ENCODE measurements at places on chromosomes 4 and X. TPM values are rescaled to one million over a fixed set of nuclear protein-coding genes. Genes with fewer than 3 reads are reported as not detected.

Gene PASD1
- polyA plus RNA-seq = not detected

Gene MAGEA2B
- polyA plus RNA-seq = not detected

Gene TRPC3
- polyA plus RNA-seq = 0.08 TPM

Gene TASL
- polyA plus RNA-seq = 2.1 TPM

Gene CFAP47
- polyA plus RNA-seq = not detected

Gene WAS
- polyA plus RNA-seq = 9.6 TPM

Gene TBX22
- polyA plus RNA-seq = not detected

Gene IRS4
- not detected for polyA plus RNA-seq

Gene MAGEA1
- polyA plus RNA-seq = not detected

Gene MFSD8
- polyA plus RNA-seq = 7.8 TPM

Gene CCNB3
- 0.41 TPM for polyA plus RNA-seq

Gene KCND1
- polyA plus RNA-seq = 4.7 TPM

Gene PNCK
- 1.5 TPM for polyA plus RNA-seq

Gene IL15
- 4.3 TPM for polyA plus RNA-seq

Gene NUP62CL
- 4.0 TPM for polyA plus RNA-seq

Gene ANAPC4
- polyA plus RNA-seq = 11.4 TPM

Gene MAGEA6
- polyA plus RNA-seq = not detected

Gene NAA11
- not detected for polyA plus RNA-seq

Gene TCEAL3
- polyA plus RNA-seq = 104 TPM

Gene MBNL3
- 4.2 TPM for polyA plus RNA-seq

Data from adipose tissue (tissue), 3 donors.